ENCODE measurements at places on chromosomes 16 and 17. TPM values are rescaled to one million over a fixed set of nuclear protein-coding genes. Genes with fewer than 3 reads are reported as not detected.

Gene MILR1
- 2.5 TPM for polyA plus RNA-seq

Gene KRTAP9-3
- not detected for polyA plus RNA-seq

Gene CLEC19A
- not detected for polyA plus RNA-seq

Gene FBXL16
- 0.34 TPM for polyA plus RNA-seq

Gene NPIPB9
- 0.45 TPM for polyA plus RNA-seq

Gene HSD17B1
- polyA plus RNA-seq, result 2.5 TPM

Gene SLC6A4
- polyA plus RNA-seq, result 1.2 TPM

Gene GNAO1
- 69.4 TPM for polyA plus RNA-seq

Gene OR1A1
- polyA plus RNA-seq, result not detected

Gene HOXB8
- not detected for polyA plus RNA-seq

Gene SLC16A11
- 11.3 TPM for polyA plus RNA-seq

Gene PIMREG
- polyA plus RNA-seq, result 0.18 TPM

Gene ASPHD1
- 0.14 TPM for polyA plus RNA-seq

Gene NPIPA2
- 2.1 TPM for polyA plus RNA-seq

Gene MYCBPAP
- 0.88 TPM for polyA plus RNA-seq

Gene ZG16B
- not detected for polyA plus RNA-seq

Gene NACA2
- not detected for polyA plus RNA-seq

Gene CCL7
- not detected for polyA plus RNA-seq

Gene AP2B1
- polyA plus RNA-seq, result 39.7 TPM
